ENCODE measurements at places on chromosomes 2 and 18.

GRCh38 chr2:160241251-160242137 is 41.4 kb upstream of the ITGB6 start:
- no peak for DNase-seq

- no peak for DNase-seq
Measured at GRCh38 chr18:73879766-73880165, 267.9 kb downstream of the FBXO15 start.

DNA sequence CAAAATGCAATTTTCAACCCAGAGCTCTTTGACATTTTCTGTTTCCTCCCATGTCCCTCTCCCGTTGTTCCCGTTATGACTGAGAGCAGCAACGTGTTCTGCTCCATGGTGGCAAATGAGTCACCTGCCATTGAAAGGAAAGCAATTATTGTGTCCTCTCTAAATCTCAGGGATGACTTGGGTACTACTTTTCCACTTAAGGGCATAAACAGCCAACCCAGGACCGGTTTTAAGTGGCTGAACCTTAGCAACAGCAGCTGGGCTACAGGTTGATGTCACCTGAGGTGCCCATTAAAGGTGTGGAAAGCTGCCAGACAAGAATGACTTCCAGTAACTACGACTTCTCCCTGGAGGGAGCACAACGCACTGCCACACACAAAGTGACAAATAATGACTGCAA is 236.8 kb downstream of the NCKAP5 start:
- DNase-seq: no peak

DNA sequence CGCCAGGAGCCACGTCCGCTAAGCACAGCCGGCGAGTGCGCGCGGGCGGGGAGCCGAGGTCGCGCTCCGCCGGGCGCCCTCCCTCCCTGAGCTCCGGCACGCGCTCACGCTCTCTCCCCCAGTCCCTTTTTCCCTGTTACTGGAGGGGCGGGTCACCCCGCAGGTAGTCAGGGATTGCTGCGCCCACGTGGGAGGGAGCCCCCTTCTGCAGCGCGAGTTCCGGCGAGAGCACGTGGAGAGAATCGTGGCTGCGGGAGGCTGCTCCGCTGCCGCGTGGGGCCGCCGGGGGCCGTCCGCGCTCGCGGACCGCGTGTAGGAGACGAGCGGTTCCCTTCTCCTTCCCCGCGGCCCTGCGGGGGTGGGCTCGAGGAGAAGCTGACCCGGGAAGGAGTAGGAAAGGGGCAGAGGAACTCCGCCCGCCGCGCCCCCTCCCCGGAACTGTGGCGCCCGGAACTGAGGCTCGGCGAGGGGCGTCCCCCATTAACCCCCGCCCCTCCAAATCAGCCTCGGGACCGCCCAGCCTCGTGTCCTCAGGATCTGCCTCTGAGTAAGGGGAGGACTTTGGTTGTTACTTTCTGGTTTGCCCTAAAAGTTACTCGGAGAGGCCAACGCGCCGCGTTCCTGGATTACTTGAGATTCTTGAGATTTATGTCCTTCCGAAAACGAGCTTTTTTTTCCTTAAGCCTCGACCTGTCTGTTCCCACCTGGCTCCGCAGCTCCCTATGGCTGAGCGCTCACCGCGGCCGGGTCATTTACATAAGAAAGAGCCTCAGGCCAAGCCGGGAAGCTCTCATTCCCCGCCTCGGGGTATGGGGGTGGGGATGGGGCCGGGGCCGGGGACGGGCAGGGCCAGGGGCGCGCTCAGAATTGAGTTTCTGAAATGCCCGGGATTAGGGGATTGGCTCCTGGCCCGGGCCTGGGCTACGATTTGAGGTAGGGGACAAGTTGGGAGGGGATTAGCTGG is 1.1 kb downstream of the HK2 start:
- DNase-seq: no peak

GRCh38 chr2:64626146-64626809 is 27.4 kb downstream of the SERTAD2 start:
- no peak for DNase-seq

DNA sequence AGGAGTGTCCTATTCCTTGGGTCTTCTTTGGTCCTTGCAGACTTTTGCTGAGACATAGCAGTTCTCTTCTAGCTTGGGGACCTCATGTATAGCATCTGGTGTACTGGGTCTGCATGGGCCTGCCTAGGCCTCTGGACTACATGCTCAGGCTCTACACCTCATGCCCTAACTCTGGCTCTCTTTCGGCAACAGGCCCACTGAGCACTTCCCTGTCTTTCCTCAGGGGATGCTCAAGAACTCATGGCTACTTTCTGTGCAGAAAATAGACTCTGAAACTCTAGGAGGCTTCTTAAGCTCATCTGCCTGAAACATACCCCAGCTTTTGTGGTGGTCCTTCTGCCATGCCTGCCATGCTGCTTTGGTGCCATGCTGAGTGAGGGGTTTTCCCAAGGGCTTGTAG is 21.5 kb upstream of the CPS1 start:
- no peak for DNase-seq

Data from activated CD8-positive, alpha-beta memory T cell treated with anti-CD3 and anti-CD28 coated beads for 1 hour (primary cell).